Stimulated activated CD8-positive, alpha-beta memory T cell treated with anti-CD3 and anti-CD28 coated beads, Interleukin-4, amount 100 ng/mL, for 4 hours (primary cell): ENCODE measurements at places on chromosomes 2 and 18.

GRCh38 chr2:171598713-171599319 lies 76.5 kb downstream of the CYBRD1 start:
- no peak for DNase-seq

DNA sequence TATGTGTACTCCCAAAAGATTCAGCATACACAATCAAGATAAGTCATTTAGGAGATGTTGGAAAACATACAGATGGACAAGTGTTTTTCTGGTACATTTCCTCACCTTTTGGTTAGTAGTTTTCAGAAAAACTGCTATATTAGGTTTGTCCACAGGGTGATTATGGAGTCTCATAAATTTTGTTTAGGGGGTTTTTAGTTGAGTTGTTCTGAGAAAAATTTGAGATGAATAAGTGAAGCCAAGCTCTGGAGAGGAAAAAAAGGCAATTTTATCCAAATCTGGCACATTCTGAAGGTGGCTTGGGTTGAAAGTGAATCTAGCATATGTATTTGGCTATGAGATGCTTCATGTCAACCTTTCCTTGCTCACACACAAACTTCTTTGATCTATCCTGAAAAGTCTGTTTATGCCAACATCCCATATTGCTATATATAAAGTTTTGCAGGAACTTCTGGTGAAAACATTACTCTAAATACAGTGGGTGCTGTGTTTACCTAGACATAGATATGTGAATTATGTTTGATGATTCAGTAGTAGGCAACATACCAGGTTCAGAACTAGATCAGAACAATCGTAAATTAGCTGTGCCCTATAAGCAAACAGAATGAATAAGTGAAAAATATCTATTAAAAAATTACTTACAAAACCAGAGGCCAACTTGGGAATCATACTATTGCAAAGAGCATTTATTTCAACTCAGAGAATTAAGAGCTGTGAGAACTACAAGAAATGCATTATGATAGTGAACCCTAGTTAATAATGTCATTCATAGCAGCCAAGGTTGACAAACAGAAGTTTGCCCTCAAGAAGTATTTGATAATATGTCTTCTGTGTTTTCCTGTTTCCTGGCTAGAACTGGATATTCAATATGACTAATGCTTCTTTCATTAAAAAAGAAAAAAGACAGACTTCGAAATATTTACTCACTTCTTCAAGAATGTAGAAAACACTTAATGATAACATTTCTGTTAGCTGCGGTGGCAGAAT lies 552.0 kb downstream of the IRS1 start:
- DNase-seq, result no peak

DNA sequence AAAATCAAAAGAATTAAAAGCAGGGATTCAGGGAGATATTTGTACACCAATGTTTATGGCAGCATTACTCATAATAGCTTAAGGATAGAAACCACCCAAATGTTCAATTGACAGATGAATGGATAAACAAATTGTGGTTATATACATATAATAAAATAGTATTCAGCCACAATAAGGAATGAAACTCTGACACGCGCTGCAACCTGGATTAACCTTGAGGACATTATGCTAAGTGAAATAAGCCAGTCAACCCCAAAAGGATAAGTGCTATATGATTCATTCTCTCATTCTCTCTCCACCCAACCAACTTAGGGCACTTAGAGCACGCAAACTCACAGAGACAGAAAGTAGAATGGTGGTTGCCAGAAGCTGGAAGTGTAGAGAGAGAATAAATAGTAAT lies 216.8 kb upstream of the SLC14A2 start:
- no peak for DNase-seq

DNA sequence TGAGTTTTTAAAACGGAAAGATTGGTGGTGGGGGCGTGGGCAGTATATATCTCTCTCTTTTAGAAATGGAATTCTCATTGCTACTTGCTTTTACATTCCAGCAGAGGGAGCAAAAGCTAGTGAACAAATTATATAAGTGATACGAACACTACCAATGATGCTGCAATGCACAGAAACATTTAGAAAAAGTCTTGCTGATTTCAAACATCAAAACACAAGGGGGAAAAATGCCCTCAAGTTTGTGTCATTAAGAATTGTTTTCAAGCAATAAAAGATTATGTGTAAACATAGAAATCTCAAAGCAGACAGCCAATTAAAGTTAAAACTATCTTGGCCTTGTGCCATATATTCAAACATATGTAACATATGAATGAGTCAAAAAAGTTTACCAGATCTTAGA lies 296.3 kb upstream of the KCNJ3 start:
- no peak for DNase-seq

DNA sequence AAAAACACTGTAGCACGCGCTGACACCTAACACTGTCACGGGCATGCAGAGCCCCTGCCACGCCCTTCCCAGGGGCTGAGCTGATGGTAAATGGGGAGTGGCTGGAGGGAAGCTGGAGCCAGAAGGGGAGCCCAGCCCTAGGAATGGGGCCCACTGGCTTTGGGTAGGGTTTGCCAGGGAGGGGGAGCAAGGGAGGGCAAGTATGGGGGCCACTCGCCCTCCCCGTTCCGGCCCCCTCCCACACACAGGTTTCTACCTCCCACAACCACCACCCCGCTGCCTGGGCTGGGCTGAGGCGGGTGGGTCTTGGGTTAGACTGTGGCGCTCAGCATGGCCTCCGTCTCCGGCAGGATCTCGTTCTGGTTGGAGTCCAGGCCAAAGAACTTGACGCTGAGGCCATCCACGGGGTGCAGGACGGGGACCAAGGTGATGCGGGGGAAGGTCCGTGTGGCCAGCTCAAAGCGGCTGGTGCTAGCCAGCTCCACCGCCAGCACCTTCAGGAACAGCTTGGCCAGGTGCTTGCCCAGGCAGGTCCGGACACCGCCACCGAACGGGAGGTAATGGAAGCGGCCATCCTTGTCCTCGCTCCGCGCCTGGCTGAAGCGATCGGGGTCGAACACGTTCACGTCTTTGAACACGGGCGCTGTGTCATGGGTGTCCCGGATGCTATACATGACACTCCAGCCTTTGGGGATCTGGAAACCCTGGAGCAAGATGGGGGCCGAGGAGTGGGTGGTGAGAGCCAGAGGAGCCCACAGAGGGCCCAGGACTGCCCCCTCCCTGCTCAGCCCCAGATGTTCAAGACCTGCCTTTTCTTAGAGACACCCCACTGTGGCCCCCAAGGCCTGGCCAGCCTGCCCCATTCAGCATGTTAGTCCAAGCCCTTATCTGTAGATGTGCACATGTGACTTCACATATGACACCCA lies 15.5 kb downstream of the CYP26B1 start:
- no peak for DNase-seq

DNA sequence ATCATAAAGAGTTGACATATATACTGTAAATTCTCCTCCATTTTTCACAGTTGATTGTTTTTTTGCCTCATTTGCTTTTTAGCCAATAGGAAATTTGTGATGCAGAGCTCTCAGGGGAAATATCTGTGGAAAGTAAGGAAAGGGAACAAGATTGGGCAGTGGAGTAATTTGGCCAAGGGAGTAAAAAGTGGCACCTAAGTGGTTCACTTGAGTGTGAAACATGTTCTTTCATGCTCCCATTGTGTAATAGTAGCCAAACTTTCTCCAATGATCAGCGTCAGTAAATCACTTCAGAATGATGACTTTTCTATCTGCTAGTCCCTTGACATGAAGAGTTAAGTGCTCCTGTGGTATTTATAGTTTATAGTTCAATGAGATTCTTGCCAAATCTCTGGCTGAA lies 141.9 kb upstream of the KCNJ3 start:
- no peak for DNase-seq

- no peak for DNase-seq
Observed at GRCh38 chr2:223166983-223167650, 115.1 kb downstream of the KCNE4 start.
